ENCODE measurements at places on chromosomes 2 and 18. TPM values are rescaled to one million over a fixed set of nuclear protein-coding genes. Genes with fewer than 3 reads are reported as not detected.

DNA sequence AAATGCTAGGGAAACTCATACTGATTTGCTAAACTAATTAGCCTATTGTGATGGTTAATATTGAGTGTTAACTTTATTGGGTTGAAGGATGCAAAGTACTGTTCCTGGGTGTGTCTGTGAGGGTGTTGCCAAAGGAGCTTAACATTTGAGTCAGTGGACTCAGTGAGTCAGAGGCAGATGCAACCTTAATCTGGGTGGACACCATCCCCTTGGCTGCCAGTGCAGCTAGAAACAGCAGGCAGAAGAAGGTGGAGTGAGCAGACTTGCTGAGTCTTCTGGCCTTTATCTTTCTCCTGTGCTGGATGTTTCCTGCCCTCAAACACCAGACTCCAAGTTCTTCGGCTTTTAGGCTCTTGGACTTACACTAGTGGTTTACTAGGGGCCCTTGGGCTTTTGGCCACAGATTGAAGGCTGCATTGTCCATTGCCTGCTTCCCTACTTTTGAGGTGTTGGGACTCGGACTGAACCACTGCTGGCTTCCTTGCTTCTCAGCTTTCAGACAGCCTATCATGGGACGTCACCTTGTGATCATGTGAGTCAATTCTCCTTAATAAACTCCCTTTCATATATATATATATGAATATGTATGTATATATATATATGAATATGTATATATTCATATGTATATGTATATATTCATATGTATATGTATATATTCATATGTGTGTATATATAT lies 69.7 kb downstream of the RPRM start:
- DNase-seq = no peak

The SLC19A3 gene
- polyA plus RNA-seq = 26.2 TPM

The DLX1 gene
- polyA plus RNA-seq = not detected

The MRPL53 gene
- 57.8 TPM for polyA plus RNA-seq

DNA sequence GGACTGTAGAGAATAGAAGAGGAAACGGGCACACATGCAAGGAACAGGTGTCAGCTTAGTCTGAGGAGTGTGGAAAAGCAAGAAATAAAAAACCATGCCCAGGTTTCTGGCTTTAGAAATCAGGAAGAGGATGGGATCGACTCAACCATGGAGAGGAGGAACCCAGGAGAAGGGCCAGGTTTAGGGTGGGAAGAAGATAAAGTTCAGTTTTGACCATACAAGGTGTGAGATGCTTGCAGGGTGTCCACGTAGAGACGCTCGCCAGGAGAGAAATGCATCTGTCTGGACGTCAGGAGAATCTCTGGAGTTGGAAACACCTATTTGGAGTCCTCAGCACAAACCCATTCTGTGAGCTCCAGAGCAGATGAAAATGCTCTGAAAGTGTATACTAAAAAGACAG lies 275.1 kb downstream of the CYRIA start:
- no peak for DNase-seq

The SLC16A14 gene
- polyA plus RNA-seq = 10.8 TPM

- no peak for DNase-seq
Observed at GRCh38 chr2:67871686-67872412, 191.0 kb downstream of the C1D start.

Measured in left lung (tissue), 14 donors.